CD4-positive, alpha-beta memory T cell (primary cell): ENCODE measurements at places on chromosomes 5 and 9. TPM values are rescaled to one million over a fixed set of nuclear protein-coding genes. Genes with fewer than 3 reads are reported as not detected.

Gene SPINK5
- total RNA-seq: not detected

Gene SPINK7
- not detected for total RNA-seq

Gene IL9
- total RNA-seq: not detected

Gene GNA14
- not detected for total RNA-seq

Gene PCDHA1
- not detected for total RNA-seq

Gene CTNND2
- total RNA-seq: not detected

Gene IL4
- total RNA-seq: not detected

Gene SLC6A19
- not detected for total RNA-seq

Gene MAMDC2
- not detected for total RNA-seq

Gene SPINK4
- total RNA-seq: not detected

Gene MARVELD2
- total RNA-seq: 1.1 TPM

Gene IER5L
- total RNA-seq: 3.1 TPM

Gene MSX2
- 0.30 TPM for total RNA-seq

Gene GFI1B
- total RNA-seq: not detected

Gene NMUR2
- total RNA-seq: not detected

Gene TSSK1B
- not detected for total RNA-seq

Gene ZFP2
- total RNA-seq: 2.2 TPM

Gene EEIG1
- 516 TPM for total RNA-seq

Gene ARSI
- not detected for total RNA-seq

Gene FBP1
- total RNA-seq: 6.3 TPM

Gene TTF1
- total RNA-seq: 22.2 TPM

Gene IL13
- not detected for total RNA-seq

Gene ELAVL2
- not detected for total RNA-seq

Gene QRFP
- not detected for total RNA-seq

Gene ADAMTSL2
- 0.17 TPM for total RNA-seq

Gene ZNF169
- total RNA-seq: 25.2 TPM

Gene GABRB2
- not detected for total RNA-seq

Gene LHX3
- not detected for total RNA-seq

Gene EGFLAM
- total RNA-seq: not detected

Gene F2R
- 12.4 TPM for total RNA-seq

Gene TNFSF15
- total RNA-seq: 0.11 TPM

Gene GRXCR2
- total RNA-seq: not detected

Gene SEC24A
- 16.6 TPM for total RNA-seq

Gene MYO10
- 0.17 TPM for total RNA-seq

Gene ZNF879
- total RNA-seq: 16.3 TPM

Gene CXCL14
- not detected for total RNA-seq

Gene TAF11L10
- not detected for total RNA-seq

Gene TEX48
- not detected for total RNA-seq

Gene LRRC70
- total RNA-seq: 1.4 TPM

Gene SV2C
- not detected for total RNA-seq

Gene BTNL3
- total RNA-seq: not detected

Gene PTGDS
- 5.1 TPM for total RNA-seq

Gene FOXD4L4
- total RNA-seq: 0.69 TPM

Gene SPATA31E1
- not detected for total RNA-seq

Gene MORN5
- total RNA-seq: not detected

Gene IFNA21
- not detected for total RNA-seq

Gene PCDHB9
- 0.44 TPM for total RNA-seq

Gene IFNB1
- total RNA-seq: not detected

Gene SPATA31C1
- not detected for total RNA-seq
